ENCODE measurements at places on chromosomes 2 and 18.
A peak's percentile ranks its signal among the peaks of the same experiment; 100 is the strongest.

GRCh38 chr18:56836173-56836572 lies 185.0 kb downstream of the WDR7 start:
- no peak for DNase-seq

- no peak for DNase-seq
Measured at GRCh38 chr2:152611458-152612231, 105.6 kb downstream of the PRPF40A start.

DNA sequence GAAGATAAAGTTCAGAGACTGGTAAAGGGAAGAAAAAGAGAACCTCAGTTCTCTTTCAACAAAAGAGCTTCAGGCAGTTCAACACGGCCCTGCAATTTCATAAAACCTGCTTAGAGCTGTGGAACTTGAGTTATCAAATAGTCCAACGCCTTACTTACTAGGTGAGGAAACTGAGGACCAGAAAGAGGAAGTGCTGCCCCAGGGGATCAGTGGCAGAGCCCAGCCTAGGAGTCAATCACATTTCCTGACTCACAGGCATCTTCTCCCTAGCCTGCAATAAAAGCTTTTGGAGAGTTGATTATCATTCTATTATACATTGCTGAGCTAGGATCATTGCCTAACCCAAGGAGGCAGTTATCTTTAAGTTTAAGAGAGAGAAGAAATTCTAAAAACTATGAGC lies 77.4 kb downstream of the TXNL1 start:
- DNase-seq = no peak

- no peak for DNase-seq
Measured at GRCh38 chr2:151027151-151027550, 234.5 kb downstream of the RBM43 start.

- DNase-seq = no peak
Measured at GRCh38 chr18:434410-434809, 66.1 kb downstream of the COLEC12 start.

DNA sequence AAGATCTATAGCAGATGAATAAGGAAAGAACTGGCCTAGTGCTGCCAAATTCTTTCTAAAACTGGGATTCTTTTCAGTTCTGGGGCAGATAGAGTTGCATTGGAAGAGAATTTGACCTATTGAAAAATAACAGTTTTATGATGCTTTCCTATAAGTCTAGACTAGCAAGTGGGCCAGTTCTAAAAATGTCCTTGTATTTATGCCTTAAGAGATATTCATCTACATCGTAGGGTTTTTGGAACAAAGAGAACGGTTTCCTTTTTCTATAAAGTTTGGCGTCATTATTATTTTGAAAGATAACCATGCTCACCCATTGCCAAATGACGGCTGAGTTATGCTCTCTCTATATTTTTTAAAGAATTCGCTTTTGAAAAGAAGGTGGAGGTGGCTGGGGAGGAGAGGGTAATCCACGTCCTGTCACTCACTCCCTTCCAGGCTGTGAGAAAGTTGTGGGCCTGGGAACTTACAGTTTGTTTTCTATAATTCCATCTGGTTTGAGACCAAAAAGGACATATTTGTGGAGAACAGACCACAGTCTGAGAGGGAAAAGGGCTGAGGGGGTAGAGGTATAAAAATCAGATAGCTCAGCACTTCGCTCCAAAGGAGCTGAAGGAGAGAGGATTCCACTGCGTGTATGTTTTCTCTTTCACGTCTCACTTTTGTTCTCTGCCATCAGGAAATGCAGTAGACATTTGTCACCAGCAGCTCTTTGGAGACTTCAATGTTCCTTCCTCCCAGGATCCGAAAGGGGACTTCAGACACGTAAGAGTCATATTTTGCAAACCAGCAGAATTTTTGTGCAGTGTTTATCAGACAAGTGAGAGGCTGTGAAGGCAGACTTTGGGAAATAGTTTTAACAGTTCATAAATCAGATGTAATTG lies 281.9 kb upstream of the FN1 start:
- DNase-seq = no peak

GRCh38 chr2:209872675-209873074 lies 101.0 kb downstream of the UNC80 start:
- DNase-seq = no peak

DNA sequence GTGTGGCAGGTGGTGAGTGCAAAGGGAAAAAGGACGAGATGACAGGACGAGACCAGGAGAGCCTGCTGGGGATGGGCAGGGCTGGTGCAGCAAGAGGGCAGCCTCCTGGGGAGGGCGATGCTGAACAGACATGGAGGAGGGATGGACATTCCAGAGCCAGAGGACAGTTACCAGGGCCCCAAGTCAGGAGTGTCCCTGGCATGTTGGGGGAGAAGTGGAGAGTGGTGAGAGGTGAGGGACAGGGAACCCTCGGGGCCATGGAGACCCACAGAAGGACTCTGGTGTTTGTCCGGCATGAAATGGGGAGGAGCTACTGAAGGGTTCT lies 19.0 kb downstream of the MTERF4 start:
- no peak for DNase-seq

GRCh38 chr2:214192711-214193110 lies 218.1 kb upstream of the VWC2L start:
- DNase-seq = no peak

DNA sequence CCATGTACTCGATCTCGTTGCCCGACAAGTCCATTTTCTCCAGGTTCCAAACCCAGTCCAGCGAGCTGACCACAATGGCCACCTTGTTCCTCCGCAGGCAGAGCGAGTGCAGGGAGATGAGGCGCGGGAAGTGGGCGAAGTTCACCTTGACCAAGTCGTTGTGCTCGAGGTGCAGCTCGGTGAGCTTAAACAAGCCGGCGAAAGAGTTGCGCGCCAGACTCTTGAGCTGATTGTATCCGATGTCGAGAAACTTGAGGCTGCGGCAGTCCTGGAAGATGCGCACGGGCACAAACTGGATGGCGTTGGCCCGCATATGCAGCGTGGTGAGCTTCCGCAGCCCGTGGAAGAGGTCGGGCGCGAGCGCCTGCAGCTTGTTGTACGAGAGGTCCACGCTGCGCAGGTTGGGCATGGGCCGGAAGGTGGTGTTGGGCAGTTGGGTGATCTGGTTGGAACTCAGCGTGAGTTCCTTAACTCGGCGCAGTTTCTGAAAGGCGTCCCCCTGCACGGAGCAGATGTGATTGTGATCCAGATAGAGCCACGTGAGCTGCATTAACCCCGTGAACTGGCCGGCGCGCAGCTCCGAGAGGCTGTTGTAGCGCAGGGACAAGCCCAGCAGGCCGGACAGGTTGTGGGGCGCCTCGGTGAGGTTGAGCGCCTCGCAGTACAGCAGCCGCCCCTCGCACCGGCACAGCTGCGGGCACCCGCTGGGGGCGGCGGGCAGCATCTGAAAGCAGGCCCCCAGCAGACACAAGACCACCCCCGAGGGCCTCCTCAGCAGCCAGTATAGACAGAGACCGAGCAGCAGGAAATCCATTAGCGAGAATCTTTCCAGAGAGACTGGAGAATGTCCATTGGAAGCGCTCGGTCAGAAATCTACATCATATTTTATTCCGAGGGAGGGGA lies 1.3 kb downstream of the LRRTM1 start:
- DNase-seq = no peak

- no peak for DNase-seq
Measured at GRCh38 chr2:98985905-98986666, 50.1 kb upstream of the CRACDL start.

DNA sequence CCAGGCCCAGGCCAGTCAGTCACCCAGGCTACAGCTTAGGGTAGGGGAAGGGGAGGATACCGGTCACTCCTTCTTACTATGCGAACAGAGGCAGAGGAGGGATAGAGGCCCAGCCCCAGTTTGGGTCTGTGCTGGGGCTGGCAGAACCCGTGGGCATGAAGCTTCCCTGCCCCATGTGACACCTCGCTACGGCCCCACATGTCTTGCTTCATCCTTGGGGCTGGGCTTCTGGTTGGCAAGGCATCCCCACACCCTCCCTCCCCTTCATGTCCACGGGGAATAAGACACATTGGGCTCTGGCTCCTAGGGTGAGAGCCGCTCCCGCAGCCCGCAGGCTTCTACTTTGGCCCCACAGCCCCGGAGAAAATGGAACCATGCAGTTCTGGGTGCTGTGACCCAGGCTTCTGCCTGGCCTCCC lies 32.4 kb downstream of the HS1BP3 start:
- no peak for DNase-seq

GRCh38 chr2:206983161-206983859 lies 44.0 kb downstream of the CPO start:
- no peak for DNase-seq

- no peak for DNase-seq
Measured at GRCh38 chr2:169797601-169798000, 1.1 kb upstream of the SSB start.

- DNase-seq = no peak
Measured at GRCh38 chr18:35344736-35345459, 678 bp upstream of the ZNF24 start.

DNA sequence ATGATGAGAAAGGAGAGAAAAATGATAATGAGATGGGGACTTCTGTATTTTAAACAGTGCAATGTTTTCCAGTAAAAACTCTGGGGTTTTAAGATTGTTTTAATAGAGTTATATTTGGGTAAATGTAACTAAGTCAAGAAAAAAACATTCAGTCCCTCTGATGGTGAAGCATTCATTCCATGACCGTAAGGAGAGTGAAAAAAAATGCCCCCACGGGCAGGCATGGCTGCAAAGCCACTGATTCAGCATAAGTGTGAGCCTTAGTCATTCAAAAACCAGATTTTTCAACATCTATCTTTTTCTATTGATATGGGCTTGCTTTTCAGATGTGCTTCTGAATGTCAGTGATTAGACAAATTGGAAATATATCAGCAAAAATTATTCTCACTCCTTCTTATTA lies 957.8 kb downstream of the SLC4A3 start:
- no peak for DNase-seq

DNA sequence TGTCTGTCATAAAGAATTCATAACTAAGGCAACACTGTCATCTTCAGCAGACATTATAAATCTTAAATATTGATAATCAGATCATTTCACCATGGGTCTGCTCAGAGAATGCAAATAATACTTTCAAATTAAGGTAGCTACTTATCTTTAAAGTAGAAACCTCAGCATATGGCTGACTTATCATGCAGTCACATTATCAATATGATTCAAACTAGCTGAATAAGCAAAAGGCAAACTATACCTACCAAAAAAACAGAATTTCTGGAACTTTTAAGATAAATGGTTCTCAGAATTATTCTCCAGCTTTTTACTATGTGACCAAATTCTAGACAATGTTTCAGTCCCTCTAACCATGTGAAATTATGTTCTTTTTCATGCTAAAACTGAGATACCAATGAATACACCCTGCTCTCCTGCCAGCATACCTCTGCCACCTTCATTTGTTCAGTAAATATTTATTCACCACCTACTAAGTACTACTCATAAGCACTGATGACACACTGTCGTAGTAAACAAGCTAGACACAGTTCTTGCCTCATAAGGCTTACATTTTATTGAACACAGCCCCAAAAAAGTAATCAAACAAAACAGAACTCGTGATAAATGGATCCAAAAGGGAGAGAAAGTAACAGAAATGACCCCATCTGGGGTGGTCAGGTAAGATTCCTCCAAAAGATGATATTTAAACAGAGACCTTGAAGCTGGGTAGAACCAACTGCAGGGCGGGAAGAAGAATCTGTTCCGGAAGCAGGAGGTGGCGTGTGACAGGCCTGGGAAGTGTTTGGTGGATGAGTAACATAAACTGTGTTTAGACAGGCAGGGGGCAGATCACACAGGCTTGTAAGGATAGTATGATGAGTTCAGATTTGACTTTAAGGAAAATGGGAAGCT lies 17.7 kb downstream of the SPIRE1 start:
- DNase-seq = no peak

GRCh38 chr18:32896776-32897547 lies 124.1 kb upstream of the KLHL14 start:
- no peak for DNase-seq

DNA sequence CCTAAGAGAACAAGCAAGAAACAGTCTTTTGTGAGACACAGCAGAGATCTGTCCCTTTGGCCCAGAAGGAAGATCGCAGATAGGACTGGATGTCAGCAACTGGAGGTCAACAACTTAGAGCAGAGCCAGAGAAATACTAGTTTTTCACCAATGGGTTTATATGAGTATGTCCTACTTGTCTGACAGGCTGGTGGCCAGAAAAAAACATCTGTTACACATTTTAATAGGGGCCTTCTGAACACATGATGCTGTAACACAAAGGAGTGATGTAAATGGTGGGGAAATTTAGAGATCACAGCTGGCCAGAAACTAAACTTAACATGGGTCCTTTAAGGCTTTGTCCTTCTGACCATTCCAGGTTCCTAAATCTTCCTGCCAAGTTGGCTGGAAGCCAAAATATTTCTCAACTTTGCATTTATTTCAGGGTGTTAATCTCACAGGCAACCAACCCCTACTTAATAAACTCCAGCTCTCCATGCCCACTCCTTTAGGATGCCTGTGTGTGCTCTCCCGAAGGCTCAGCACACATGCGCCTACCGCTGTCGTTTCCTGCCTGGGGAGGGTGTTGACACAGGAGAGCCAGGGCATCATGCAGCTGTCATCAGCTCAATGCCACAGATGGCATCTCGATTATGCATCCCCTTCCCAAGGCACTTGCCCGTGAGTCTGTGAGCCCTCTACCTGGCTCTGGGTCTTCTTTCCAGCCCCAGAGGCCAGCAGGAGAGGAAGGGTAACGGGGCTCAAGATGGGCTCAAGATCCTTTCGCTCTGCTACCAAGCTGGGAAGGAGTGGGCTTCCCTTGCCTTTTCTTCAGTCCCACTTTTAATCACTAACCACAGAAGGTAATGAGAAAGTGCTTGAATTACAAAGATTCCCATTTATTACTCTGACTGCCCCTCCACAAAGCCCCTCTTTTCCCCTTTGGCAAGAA lies 252.5 kb downstream of the ETAA1 start:
- no peak for DNase-seq

GRCh38 chr2:96324721-96325040 lies 436 bp upstream of the ITPRIPL1 start:
- DNase-seq = no peak

- peak; percentile 23 for DNase-seq
Measured at GRCh38 chr2:239929504-239929903, 95.6 kb downstream of the NDUFA10 start.

- DNase-seq = no peak
Measured at GRCh38 chr2:226561962-226562361, 237.7 kb downstream of the IRS1 start.

- peak; percentile 11 for DNase-seq
Measured at GRCh38 chr2:239311132-239312040, 89.4 kb downstream of the HDAC4 start.

GRCh38 chr18:3655254-3656050 lies 205.5 kb downstream of the TGIF1 start:
- DNase-seq = no peak

DNA sequence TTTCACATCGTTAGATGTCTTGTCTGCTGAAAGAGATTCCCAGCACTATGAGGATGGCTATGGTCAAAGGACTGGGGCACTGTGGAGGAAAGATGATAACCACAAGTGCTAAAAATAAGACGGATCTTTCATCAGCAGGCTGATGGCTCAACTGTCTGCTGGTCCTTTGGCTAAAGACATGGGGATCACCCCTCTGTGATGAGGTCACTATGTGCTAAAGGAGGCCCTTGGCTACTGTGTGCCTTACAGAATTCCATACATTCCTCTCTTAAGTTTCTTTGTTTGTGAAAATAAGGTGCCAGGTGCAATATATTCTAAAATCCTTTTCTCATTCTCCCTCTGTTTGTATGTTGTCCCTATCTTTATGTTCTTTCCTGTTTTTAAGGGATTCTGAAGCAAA lies 39.7 kb upstream of the LYPD6 start:
- DNase-seq = no peak

All from activated CD4-positive, CD25-positive, alpha-beta regulatory T cell treated with anti-CD3 and anti-CD28 coated beads, Interleukin-2, amount 50 U/mL, for 72 hours (primary cell).